Activated gamma-delta T cell treated with Interleukin-2 at 50 U/mL for 16 hours (primary cell): ENCODE measurements at places on chromosomes 6 and 20.

DNA sequence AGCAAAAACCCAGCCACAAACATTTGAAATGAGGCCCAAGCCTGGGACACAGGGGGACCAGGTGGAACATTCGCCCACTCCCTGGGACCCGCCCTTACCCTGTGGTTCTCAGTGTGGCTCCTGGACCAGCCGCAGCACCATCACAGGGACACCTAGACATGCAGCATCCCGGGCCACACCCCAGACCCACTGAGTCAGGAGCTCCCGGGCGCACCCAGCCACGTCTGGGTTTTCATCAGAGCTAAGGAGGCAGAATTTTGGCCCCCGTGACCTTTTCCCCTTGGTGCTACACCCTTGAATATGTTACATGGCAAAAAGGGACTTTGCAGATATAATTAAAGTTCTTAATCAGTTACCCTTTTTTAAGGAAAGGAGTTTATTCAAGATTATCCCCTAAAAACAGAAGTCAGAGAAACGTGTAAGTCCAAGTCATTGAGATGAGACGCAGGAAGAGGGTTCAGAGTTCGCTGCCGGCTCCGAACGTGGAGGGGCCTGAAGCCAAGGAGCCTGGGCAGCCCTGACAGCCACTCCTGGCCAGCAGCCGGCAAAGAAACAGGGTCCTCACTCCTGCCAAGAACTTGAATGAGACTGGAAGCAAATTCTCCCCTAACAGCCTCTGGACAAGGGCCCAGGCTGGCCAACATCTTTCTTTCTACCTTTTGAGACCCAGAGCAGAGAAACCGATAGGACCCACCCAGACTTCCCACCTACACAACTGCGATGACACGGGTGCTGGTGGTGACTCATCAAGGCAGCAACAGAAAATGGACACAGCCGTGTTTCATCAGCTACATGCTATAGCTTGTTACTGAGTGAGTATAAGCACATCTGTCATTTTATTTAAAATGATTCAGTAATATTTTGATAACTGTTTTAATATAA lies 25.3 kb downstream of the BFSP1 start:
- DNase-seq = peak; percentile 36

DNA sequence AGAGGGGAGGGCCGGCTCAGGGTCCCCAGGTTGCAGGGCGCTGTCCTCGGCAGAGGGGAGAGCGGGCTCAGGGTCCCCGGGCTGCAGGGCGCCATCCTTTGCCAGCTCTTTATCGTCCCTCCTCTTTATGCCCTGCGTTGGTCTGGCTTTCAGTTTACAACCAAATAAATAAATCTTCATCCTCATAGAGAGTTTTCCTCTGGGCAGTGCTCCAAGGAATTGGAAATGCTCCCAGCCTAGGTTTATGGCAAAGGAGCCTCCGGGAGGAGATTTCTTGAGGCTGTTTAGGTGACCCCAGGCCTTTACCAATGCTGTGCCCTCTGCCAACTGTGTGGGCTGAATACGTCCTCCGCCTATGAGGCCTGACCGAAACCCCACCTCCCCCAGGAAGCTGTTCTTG lies 60.2 kb downstream of the CHMP4B start:
- DNase-seq = no peak

GRCh38 chr6:168120390-168121302 lies 41.6 kb upstream of the FRMD1 start:
- DNase-seq = no peak

GRCh38 chr20:24651976-24652345 lies 182.5 kb downstream of the SYNDIG1 start:
- DNase-seq = no peak

DNA sequence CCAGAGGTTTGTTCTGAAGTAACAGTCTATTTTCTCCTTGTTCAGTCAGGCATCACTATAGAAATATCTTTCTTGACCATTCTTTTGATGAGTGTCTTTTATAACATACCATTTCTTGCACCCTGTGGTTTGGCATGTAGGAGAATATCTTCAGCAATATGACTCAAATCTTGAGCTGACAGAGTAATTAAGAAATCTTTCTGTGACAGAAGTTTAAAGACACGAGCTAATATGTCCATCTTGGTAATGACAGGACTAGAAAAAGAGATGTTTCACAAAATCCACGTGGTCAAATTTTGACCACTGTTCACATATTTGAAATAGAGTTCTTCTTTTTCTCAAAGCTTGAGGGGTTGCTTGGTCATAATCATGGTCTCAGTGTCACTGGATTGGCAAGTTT lies 149.9 kb downstream of the MYB start:
- DNase-seq = no peak

DNA sequence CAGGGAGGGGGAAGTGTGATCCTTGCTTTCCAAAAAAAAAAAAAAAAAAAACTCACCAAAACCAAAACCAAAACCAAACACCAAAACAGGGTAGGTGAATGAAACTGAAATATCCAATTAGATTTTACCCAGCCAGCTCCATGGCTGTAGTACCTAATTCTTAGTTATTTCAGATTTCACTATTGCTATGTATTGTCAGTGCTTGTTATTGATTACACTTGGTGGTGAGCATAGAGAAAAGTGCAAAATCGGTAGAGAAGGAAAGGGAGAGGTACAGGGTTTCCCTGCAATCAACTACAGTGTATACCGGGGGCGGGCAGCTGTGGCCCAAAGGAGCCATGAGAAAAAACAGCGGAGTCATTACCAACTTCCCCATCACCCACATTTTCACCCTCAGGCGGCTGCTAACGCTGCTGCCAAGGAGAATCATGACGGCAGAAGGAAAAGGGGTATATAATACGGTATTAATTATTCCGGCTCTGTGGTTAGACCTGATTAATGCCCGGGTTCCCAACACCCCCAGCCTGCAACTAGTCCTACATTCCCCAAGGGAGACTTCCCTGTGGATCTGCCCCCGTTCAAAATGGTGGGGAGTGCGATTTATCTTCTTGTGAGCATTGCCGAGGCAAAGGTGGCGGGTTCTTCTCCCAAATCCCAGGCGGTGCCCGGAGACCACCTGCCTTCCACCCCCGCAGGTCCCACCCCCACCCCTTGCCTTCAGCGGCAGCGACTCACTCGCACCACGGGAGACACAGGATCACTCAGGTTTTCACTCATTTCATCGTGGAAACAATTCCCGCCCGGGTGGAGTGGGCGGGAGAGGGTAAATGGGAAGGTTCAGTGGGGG lies at the start of gene C6orf62:
C6orf62 (minus strand) TSS at position 30 of the 847 bp plus-strand sequence. CDS start 486 bp downstream, outside the sequence.
- peak; percentile 33 for DNase-seq

DNA sequence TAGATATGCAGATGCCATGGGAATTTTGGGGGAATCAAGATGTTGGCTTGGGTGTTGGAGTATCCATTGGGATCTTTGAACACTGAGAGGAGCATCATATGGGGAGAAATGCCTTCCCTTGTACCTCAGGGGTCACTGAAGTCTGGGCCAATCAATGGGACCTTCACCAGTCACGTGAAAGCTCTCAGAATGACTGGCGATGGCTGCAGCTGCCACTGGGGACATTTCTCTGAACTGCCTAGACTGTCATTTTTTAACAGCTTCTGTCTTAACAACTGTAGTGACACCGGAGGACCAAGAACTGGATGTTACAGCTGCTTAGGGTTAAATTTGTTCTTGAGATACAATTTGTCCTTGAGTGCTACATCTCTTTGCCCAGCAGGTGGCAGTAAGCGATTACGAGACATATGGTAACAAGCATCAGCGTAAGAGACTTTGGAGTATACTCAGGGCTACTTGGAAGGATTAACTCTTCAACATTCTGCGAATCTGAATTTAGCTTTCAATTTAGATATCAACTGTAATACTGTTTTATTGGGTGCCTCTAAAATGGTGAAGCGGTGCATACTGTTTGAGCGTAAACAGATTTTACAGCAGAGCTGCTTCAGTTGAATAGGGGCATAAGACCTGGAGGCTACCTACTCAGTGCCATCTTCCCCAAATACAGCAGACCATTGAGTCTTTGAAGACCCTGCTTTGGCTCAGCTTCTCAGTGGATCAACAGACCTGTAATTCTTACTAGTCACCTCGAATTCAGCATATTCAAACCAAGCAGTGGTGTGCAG lies 36.0 kb downstream of the CCN2 start:
- peak; percentile 39 for DNase-seq

- no peak for DNase-seq
Measured at GRCh38 chr6:132713352-132714134, at the start of gene VNN1. TSS of gene VNN1 (minus strand) at chr6:132714055. CDS start at chr6:132714035, 20 bp downstream.
